ENCODE measurements at places on chromosomes 16 and 17.
A peak's percentile ranks its signal among the peaks of the same experiment; 100 is the strongest.

GRCh38 chr16:28863929-28864793, 518 bp downstream of the SH2B1 start:
- no peak for DNase-seq

GRCh38 chr16:4010225-4011158, 105.8 kb downstream of the ADCY9 start:
- DNase-seq, result no peak

- no peak for DNase-seq
Observed at GRCh38 chr17:64628641-64629040, 33.5 kb downstream of the SMURF2 start.

- no peak for DNase-seq
Observed at GRCh38 chr16:64925166-64925565, 196.7 kb downstream of the CDH11 start.

- no peak for DNase-seq
Observed at GRCh38 chr17:73071066-73071999, 21.2 kb downstream of the SLC39A11 start.

- peak; percentile 64 for DNase-seq
Observed at GRCh38 chr17:34156741-34157589, 98.1 kb upstream of the CCL2 start.

- no peak for DNase-seq
Observed at GRCh38 chr16:12798846-12799245, 4.8 kb downstream of the CPPED1 start.

GRCh38 chr17:8209907-8210760, at the start of gene AURKB:
Gene AURKB (minus strand): TSS chr17:8210575. CDS start chr17:8210224, 351 bp downstream.
- DNase-seq, result peak; percentile 95
